ENCODE measurements at places on chromosomes 13 and 19.

- no peak for DNase-seq
Observed at GRCh38 chr19:41933693-41934426, 5.6 kb upstream of the ERFL start.

- no peak for DNase-seq
Observed at GRCh38 chr13:96426167-96426566, 336.3 kb downstream of the HS6ST3 start.

- DNase-seq: no peak
Observed at GRCh38 chr13:40652588-40652940, 13.9 kb downstream of the FOXO1 start.

- no peak for DNase-seq
Observed at GRCh38 chr13:94028234-94028633, 451.2 kb downstream of the DCT start.

- no peak for DNase-seq
Observed at GRCh38 chr13:110195547-110196485, 111.1 kb downstream of the COL4A1 start.

DNA sequence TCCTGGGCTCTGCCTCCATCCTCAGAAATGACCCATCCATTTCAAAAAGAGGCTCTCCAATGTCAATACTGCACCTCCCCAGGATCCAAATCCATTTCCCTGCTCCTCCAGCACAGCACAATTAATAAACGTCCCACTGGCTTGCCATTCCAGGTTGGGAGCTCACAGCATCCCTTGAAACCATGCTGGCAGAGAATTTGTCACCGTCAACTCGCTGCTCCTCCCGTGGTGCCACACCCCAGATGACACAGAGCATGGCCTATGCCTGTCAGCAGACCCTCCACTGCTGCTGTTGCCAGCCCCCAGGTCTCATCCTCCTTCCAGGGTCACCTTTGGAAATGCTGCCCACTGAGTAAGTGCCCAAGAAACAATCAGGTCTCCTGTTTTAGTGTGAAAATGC lies 53.0 kb upstream of the UQCRFS1 start:
- no peak for DNase-seq
